Foreskin fibroblast (primary cell): ENCODE measurements at places on chromosomes 1 and 21.

- DNase-seq, result no peak
Measured at GRCh38 chr1:115473986-115474565, 136.0 kb upstream of the NGF start.

- no peak for DNase-seq
Measured at GRCh38 chr1:111965781-111966443, 23.6 kb downstream of the KCND3 start.

DNA sequence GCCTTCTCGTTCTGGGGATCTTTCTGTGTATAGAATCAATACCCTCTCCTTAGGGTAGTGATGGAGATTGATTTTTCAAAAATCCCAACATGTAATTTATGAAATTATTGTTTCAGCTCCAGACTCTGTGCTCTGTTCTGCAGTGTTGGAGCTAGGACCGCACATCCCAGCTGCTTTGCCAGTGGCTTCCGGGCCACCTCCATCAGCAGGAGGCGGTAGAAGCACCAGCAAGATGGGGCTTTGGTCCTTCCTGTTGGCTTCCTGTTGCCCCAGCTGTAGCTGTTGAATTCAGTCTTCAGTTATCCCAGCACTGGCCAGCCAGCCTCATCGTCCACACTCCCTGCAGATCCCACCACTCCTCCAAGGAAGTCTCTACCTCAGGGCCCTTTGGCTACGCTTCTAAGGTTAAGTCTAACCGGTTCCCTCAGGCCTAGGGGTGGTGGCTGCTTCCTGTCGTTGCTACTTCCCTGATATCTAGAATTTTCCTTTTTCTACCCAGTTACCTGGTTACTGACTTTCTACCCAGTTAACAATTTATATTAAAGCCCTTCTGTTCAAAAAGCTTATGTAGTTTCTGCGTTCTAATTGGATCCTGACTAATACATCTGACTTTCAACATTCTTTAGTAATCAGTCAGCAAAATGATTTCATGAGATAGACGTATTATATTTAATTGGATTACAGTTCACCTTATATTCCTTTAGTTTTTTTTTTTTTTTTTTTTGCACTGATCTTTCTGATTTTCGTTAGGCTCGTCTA is 24.6 kb downstream of the GALNT2 start:
- DNase-seq, result peak; percentile 30

- no peak for DNase-seq
Measured at GRCh38 chr1:173410794-173411236, 66.3 kb upstream of the PRDX6 start.

- no peak for DNase-seq
Measured at GRCh38 chr1:113515498-113515897, 125.2 kb downstream of the MAGI3 start.

DNA sequence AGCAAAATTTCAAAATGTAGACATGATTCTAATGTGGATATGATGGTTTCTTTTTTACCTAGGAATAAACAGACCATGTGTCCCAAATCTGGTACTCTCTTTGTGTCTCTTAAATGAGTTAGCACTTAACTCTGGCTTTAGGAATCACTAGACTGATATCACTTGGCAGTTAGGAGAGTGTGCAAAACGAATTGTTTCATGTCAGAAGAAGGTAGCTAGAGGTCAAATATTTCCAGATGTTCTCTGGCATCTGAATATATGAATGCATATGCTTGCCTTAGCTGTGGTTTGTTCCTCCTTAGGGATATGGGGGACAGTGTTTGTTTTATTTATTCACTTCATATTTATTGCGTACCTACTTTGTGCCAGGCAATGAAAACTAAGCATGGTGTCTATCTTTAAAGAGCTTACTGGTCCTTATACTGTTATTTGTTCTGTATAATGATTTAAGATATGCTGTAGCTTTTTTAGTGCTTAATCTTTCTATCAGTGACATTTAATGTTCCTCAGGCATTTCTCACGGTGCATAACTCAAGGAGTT is 65.2 kb downstream of the LRRC8C start:
- no peak for DNase-seq

DNA sequence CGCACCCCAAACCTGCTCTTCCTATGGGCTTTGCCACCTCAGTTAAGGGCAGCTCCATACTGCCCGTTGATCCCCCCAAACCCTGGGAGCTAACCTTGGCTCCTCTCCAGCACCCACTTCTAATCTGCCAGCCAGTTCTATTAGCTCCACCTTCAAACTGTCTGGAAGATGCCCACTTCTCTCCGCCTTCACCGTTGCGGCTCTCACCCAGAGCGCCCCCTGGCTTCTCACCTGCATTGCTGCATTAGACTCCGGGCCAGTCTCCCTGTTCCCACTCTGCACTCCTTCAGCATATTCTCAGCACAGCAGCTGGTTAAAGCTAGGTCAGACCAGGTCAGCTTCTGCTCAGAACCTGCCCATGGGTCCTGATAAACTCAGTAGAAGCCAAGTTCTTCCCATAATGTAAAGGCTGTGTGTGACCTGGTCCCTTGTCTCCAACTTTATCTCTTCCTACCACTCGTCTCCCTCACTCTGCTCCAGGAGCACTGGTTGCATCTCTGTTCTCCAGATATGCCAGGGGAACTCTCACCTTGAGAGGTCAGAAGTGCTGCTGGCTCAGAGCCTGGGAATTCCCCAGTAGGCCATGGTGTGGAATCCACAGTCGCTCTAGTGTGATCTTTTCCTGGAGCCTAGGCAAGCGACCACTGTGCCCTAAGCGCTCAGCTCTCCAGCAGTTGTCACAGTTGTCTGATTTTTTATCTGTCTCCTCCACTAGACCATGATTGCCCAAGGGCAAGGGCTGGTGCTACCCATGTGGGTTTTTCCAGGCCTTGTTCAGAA is 150.3 kb downstream of the HMGB4 start:
- no peak for DNase-seq

DNA sequence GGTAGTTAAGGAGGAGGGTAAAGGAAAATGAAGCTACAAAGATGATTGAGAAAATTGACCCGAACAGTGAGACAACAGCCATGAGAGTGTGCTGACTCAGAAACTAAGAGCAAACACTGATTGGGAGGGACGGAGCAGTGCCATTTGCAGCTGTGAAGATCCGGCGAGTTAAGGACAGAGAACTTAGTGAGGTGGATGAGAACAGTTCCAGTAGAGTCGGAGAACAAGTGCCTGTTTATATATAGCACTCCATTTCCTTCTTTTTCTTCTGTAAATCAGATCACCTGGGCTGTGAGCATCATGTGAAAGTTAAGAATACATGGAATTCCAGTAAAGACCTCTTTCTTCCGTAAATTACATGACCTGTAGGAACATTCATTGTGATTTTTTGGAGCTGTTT is 145.7 kb downstream of the KCNK2 start:
- DNase-seq, result no peak
